ENCODE measurements at places on chromosomes 12 and 14.
A peak's percentile ranks its signal among the peaks of the same experiment; 100 is the strongest.

GRCh38 chr14:104499784-104500760 is 79.5 kb upstream of the C14orf180 start:
- DNase-seq: no peak

DNA sequence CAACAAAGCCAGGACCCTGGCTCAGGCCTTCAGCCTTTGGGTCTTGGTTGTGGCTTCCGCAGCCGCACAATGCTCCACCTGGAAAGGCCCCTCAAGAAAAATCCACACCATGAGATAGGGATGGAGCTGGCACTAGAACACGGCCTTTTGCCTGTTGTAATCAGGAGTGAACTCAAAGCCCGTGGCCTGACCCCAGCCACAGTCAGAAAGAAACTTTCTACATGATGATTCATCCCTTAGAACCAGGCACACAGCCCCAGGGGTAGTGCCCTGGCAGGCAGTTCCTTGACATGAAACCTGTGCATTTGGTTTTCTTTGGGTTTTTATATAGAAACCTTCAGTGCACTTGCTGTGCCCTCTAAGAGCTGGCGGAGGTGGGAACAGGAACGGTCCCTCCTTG is 5.1 kb downstream of the CLMN start:
- no peak for DNase-seq

- DNase-seq: no peak
Observed at GRCh38 chr12:81953541-81953940, 194.4 kb upstream of the PPFIA2 start.

- DNase-seq: peak; percentile 79
Observed at GRCh38 chr12:54379398-54380201, 4.9 kb downstream of the ZNF385A start.

GRCh38 chr12:11661491-11662089 is 12.1 kb downstream of the ETV6 start:
- no peak for DNase-seq

GRCh38 chr14:68979021-68979721 is at the start of gene ACTN1:
Gene ACTN1 (minus strand): TSS chr14:68979302. CDS start chr14:68979056, 246 bp downstream.
- peak; percentile 95 for DNase-seq

DNA sequence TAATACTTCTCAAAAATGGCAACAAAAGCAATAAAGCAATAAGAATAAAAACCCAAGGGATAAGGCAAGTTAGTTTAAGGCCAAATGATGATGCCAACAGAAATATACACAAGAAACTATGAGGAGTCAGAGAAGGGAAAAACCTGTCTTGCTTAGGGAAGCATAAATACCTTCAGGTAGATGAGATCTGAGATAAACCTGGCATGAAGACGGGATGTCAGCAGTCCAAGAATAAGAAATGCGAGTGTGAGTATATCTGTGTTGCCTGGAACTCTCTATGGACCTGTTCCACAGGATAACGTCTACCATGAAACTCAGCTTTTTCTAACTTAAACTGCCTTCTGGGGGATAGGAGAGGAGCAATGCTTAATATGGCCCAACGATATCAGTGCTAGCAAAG is 30.6 kb downstream of the KCNH5 start:
- no peak for DNase-seq

DNA sequence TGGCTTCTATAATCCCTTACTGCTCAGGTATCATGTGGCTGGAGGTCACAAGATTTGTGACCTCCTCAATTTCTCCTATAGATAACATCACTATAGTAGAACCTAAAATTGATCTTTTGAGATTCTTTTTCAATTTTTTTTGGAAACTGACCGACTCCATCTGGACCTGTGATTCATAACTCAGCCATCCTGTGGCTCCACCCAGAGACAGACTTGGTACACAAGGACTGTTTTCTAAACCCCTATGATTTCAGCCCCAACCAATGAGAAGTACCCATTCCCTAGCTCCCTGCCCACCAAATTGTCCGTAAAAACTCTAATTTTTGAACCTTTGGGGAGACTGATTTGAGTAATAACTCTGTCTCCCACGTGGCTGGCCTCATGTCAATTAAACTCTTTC is 148.9 kb downstream of the SYT10 start:
- DNase-seq: no peak

DNA sequence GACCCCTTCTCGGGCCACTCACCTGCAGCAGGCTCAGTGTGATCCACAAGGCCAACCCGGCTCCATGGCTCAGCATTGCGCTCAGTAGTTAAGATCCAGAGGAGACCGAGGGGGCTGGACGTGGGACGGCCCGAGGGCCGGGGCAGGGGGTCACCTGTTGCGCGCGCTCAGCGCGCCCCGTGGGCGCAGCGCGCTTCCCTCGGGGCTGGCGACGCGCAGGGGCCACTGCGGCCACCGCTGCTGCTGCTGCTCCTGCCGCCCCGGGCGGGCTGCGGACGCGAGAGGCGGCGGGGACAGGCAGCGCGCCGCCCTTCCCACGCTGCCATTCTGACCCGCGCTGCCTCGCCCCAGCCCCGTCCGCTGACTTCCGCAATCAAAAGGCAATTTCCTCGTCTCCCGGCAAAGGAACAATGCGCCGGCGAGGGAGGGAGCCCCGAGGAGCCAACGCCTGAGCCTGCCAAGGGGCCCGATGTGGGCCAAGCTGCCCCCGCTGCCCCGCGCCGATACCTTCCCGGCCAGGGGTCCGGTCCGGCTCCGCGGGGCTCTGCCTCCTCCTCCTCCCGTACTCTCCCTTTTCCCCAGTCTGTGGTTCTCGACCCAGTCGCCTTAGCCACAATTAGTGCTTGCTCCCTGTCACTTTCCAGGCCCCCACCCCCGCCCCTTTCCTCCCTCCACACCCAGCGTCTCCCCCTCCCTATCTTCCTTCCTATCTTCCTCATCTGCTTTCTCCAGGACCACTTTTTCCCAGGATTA is 27.3 kb downstream of the PTPRB start:
- DNase-seq: no peak

DNA sequence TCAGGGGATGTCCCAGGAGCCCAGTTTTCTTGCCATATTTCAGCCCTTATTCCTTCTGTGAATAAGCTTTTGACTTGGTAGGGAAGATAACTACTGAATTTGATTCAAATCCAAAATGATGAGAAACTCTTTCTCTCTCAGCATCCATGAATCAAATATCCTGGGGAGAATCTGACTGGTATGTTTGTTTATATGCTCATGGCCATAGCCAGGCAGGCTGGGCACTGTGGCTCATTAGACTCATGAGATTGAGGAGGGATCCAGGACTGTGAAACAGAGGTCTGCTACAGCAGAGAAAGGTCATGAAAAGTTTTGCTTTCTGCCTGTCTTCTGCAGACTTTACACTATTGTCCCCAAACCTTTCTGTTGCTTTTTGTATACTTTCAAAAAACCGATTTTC is 346.4 kb upstream of the ATP2B1 start:
- no peak for DNase-seq

GRCh38 chr12:88035907-88036289 is 6.7 kb upstream of the C12orf50 start:
- DNase-seq: no peak

Data from NCI-H187 (cell line).